Lower lobe of right lung (tissue), 2 donors: ENCODE measurements at places on chromosomes 6 and 20.

DNA sequence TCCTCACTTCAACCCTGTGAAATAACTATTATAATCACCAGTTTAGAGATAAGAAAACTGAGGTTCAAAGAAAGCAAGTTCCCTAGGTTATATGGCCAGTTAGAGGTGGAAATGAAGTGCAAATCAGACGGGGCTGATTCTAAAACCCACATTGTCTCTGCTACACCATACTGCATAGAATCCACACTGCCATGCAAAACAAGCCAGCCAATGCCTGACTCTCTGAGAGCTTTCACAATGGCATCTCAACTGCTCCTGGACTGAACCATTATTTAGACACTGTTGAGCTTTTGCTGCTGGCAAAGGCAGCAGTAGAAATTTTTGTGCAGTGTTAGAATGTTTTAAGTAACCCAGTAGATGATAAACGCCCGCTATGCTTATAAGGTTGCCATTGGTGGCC, 195.2 kb upstream of the CNR1 start:
- no peak for DNase-seq

DNA sequence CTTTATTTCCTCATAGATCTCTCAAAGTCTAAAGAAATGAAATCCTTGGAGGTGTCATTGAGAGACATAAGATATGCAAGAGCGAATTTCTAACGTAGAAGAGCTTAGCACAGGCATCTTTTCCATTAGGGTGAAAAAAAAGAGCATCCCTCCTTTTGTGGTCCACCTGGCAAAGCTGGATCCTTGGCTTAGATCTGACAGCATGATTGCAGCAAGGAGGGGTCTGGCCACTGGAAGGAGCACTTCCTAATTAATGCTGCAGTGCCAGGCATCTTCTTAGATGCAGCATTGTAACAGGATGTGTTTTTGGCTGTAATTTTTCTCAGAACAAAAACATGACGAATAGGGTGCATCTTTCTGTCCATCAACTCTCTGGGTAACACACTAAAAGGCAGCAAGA, 60.1 kb upstream of the TFAP2D start:
- DNase-seq = no peak

DNA sequence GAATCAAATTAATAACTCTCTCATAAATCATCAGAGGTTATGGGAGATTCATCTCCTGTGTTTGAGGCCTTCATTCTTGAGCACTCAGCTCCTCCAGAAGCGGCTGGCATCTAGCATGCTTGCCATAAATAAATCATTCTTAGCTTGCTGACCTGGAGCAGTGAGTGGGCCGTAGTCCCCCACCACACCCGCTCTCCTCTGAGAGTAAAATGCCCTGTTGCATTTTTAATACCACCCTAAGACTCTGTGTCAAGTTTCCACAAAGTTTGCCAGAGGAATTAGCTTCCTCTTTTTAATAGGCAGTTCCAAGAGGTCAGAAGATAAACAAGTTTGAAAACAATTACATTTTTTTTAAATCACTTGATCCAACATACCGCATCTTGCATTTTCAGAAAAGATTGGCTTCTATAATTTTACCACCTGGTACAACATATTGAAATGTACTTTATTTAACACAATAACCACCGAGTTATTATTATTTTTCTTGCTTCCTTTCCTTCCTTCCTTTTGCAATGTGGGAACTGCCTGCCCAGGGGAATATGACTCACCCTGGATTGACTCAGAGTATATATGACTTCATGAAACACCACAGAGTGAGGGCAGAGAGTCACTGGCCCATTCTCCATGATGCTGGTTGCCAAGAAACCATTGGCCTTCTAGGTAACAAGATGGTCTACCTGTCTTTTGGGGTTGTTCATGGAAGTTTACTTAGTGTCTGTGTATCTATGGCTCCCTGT, 29.4 kb upstream of the CLIC5 start:
- no peak for DNase-seq

DNA sequence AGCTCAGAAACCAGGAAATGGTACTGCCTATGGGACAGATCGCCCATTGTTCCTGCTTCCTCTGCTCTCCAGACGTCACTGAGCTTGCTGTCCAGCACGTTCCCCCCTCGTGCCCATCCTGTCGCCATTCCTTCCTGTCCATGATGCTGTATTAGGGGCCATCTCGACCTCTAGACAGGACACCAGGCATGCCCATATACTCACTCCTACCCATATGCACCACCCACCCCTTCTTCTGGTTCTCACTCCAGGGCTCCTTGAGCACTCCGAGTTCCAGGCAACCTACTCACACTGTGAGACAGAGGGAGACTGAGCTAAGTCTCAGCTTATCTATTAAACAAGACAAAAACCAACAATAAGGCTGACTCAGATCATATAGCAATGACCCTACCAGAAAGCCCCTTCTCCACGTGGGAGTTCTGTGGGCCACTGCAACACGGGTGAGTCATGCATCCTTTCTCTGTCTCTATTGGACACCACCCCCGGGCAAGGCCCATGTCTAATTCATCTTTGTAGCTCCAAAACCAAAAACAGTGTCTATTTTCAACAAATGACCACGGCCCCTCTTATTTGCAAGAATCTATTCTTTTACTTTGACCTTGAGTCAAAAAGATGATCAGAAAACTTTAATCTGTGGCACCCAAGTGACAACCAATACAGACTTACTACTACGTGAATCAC, 65.7 kb downstream of the PSMG4 start:
- no peak for DNase-seq

DNA sequence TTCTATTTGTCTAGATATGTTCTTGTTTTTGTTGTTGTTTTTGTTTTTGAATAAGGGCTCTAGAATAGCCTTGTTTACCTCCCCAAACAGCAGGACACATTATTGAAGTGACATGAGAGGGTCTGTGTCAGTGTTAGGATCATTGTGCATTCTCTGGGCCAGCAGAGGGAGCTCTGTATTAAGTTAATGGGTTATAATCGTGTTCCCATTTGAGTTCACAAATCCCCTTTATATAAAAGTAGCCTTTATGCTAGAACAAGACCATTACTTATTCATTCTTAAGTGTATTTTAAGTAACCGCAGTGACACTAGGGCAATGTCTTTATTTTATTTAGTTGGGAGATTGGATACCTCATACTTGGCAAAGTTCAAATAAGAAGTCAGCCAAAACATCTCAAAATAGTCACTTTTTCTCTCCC, 44.8 kb downstream of the STK4 start:
- DNase-seq = no peak

GRCh38 chr6:158026054-158026900, 44.6 kb downstream of the SYNJ2 start:
- peak; percentile 73 for DNase-seq

DNA sequence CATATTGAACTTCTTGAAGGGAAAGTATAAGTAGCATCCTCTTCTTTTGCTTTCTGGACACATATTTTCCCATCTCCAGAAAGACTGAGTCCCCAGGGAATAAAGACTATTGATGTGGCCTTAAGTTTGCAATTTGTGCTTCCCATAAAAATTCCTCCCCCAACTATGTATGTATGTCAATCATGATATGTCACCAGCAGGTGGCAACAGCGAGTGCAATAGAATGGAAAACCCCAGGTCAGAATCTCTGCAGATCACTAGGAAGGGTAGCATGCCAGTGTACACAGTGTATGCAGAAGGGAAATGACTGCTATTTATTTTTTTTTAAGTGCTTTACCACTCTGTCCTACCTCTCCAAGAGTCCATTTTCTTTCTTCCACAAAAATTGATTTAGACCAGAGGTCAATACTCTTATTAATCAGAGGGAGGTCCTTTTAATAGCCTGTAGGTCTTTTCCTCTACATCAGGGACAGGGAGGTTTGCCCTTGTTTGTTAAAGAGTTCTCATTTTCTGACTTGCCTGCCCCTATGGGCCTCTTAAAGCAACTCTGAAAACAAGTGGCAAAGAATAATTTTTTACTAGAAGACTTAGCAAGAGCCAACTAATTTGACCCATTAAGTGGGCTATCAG, 61.4 kb downstream of the BMP2 start:
- DNase-seq = peak; percentile 50

DNA sequence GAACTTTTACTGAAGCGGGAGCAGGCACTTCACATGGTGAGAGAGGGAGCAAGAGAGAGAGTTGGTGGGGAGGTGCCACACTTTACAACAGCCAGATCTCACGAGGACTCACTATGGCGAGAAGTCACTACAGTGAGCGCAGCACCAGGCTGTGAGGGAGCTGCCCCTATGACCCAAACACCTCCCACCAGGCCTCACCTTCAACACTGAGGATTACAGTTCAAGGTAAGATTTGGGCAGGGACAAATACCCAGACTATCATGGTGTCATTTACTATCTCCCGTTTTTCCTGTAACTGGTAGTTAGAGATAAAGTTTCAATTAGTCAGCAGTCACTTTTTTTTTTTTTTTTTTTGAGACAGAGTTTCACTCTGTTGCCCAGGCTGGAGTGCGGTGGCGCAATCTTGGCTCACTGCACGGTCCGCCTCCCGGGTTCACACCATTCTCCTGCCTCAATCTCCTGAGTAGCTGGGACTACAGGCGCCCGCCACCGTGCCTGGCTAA, 7.8 kb downstream of the RBCK1 start:
- peak; percentile 72 for DNase-seq

DNA sequence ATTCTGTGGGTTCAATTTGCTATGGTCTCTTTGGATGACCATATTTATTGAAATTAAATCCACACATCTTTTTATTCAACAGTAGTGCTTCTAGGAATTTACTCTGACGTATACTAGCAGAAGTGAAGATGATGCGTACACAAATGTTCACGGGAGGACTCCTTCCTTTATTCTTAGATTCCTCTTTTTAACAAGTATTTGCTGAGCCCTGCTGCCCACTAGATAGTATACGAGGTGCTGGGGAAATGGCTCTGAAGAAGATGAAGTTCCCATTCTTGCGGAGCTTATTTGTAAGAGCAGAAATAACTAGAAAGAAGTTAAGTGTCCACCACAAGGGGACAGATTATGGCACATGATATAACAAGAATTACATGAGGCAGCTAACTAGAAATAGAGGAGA, 145.2 kb downstream of the DOK5 start:
- no peak for DNase-seq
